Astrocyte (in vitro differentiated cells and primary cell): ENCODE measurements at places on chromosomes 4 and X. TPM values are rescaled to one million over a fixed set of nuclear protein-coding genes. Genes with fewer than 3 reads are reported as not detected.

Gene PITX2
- 3.8 and 4.2 TPM in 2 replicates for total RNA-seq

Gene FGFBP1
- total RNA-seq = not detected in 2 replicates

DNA sequence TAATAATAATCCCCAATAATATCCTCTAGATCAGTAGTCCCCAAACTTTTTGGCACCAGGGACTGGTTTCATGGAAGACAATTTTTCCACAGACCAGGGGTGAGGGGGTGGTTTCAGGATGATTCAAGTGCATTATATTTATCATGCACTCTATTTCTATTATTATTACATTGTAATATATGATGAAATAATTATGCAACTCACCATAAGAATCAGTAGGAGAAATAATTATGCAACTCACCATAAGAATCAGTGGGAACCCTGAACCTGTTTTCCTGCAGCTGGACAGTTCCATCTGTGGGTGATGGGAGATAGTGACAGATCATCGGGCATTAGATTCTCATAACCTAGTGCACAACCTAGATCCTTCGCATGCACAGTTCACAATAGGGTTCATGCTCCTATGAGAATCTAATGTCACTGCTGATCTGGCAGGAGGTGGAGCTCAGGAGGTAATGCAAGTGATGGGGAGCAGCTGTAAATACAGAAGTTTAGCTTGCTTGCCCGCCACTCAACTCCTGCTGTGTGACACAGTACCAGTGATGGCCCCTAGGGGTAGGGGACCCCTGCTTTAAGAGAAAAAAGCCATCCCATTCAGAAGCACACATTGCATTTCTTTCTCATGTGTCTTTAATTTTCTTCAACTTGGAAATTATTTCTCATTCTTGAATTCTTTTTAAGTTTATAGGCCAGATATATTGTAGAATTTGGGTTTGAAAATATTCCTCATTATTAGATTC is 16.0 kb upstream of the SH3RF1 start:
- no peak overlapping the region for H3K27ac ChIP-seq
- no peaks in the 10 kb centered on the region for H3K27me3 ChIP-seq
- no peak overlapping the region for H3K4me3 ChIP-seq
- peaks cover 13% of the 10 kb centered on the region for H3K4me1 ChIP-seq
- no peaks in the 10 kb centered on the region for H3K36me3 ChIP-seq

GRCh38 chrX:86078650-86079049 is 31.3 kb upstream of the CHM start:
- H3K27ac ChIP-seq = no peak overlapping the region
- no peak overlapping the region for H3K4me3 ChIP-seq
- H3K27me3 ChIP-seq = no peaks in the 10 kb centered on the region
- no peak for DNase-seq
- no peaks in the 10 kb centered on the region for H3K36me3 ChIP-seq

DNA sequence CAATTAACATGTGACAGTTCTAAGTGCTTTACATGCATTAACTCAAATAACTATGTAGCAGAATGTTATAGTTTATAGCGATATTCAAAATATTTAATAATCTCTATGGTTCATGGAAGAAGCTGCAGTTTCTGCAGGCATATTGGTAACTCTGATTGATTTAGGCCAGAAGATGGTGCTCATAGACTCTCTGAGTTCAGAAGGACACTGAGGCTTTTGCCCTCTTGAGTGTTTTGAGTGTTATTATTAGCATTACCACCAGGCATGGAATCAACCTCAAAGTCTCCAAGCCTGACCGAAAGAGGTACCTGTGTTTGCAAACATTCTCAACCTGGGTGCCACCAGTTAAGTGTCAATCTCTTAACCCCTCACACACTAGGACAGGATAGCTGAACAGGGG is 792.3 kb upstream of the PCDH7 start:
- DNase-seq = no peak
- no peak overlapping the region for H3K4me3 ChIP-seq
- no peak overlapping the region for H3K27ac ChIP-seq
- no peaks in the 10 kb centered on the region for H3K36me3 ChIP-seq
- H3K27me3 ChIP-seq = no peaks in the 10 kb centered on the region
